ENCODE measurements at places on chromosomes 5 and 9.

GRCh38 chr9:122780026-122780425, 8.7 kb upstream of the OR5C1 start:
- no peak for DNase-seq

GRCh38 chr5:67032921-67033664, 163.5 kb downstream of the CD180 start:
- no peak for DNase-seq

DNA sequence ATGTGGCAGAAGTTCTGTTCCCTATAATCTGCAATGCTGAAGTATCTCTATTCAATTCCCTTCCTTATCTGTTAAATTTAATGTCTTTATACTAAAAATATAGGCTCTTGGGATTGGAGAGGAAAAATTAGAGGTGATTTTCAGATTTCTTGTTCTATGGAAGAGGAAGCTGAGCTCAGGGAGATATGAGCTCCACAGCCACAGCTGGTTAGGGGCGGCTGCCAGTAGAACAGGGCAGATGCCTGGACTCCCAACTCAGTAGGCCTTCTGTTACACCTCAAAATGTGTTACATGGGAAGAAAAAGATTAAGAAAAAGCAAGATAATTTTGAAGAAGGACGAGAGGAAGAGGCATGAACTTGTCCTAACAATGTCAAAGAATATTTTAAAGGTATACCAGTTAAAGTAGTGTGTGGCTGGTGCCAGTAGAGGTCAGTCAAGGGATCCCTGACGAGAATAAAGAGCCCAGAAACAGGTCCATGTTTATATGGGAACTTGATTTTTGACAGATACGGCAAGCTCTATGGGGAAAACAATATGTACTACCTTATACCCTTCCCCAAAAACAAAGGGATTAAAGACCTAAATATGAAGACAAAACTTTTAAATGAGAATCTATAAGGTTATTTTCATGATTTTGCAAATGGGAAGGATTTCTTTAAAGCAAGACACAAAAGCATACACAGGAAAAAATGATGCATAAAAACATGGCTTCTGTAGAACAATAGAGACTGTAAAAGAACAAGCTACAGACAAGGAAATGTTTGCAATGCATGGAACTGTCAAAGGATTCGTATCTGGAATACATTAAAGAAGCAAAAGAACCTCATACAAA, 28.7 kb downstream of the DNAJC21 start:
- peak; percentile 15 for DNase-seq

GRCh38 chr5:1371218-1371971, 26.5 kb upstream of the CLPTM1L start:
- DNase-seq: no peak

DNA sequence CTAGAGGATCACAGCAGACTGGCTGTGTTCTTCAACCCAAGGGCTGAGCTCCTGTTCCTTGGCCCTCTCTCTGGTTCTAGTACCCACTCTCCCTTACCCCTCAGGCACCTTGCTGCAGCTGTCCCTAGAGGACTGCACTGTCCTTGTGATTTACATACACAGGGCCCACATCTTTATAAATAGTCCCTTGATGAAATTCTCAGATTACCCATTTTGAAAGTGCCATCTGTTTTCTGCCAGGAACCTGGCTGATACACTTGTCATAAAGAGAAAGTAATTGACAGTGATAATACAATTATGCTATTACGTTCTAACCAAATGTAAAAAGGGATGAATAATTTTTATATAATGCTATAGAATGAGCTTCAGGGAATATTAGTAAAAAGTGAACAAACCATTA, 16.5 kb upstream of the SPARC start:
- no peak for DNase-seq

GRCh38 chr5:43425983-43426382, 13.8 kb upstream of the CCL28 start:
- DNase-seq: no peak

- DNase-seq: no peak
Measured at GRCh38 chr5:133523013-133523658, 89.2 kb downstream of the FSTL4 start.

DNA sequence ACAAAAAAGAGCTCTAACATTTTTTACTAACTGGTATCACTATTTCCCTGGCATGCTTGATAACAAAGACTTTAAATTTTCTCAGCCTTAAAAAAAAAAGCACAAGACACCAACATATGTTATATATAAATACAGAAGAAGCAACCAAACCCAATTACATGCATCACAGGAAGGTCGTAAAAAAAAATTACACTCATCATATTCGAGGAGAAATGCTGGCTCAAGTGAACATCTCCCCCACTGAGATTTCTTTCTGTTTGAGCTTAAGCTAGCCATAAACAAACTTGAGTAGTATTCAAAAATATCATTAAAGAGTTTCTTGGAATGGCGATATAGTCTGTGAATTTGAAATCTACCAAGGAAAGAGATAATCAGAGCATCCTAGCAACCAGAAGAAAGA, 7.5 kb upstream of the MSH3 start:
- no peak for DNase-seq

GRCh38 chr5:125267636-125268248, 521.3 kb upstream of the ZNF608 start:
- no peak for DNase-seq

DNA sequence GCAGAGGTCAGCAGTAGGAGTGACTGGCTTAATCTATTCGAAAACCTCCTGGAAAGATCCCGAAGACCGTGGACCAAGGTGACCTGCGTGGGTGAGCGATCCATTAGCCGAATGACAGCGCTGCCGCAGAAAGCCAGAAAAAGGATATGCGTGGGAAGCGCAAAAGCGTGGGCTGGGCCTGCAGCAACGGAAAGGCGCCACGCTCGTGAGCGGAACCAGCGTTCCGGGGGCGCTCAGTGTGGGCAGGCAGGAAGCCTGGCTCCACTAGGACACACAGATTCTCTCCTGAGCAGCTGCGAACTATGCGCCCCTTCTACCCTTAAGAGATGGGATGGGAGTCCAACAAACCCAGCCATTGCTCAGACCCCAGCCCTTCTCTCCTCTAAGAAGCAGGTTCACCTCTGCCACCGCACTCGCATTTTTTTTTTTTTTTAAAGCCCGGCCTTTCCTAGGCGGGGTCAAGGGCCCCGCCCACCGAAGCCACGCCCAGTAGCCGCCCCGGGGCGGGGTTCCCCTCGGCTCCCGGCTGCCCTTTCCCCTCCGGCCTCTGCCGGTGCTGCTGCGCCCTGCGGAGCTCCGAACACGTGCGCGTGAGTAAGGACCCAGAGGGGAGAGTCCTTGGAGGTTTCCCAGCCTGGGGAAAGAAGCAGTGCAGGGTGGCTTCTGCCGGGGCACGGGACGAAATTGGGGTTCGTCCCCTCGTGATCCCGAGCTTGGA, 19.8 kb upstream of the MATR3 start:
- DNase-seq: no peak

GRCh38 chr9:13354733-13355132, 75.2 kb upstream of the MPDZ start:
- no peak for DNase-seq

DNA sequence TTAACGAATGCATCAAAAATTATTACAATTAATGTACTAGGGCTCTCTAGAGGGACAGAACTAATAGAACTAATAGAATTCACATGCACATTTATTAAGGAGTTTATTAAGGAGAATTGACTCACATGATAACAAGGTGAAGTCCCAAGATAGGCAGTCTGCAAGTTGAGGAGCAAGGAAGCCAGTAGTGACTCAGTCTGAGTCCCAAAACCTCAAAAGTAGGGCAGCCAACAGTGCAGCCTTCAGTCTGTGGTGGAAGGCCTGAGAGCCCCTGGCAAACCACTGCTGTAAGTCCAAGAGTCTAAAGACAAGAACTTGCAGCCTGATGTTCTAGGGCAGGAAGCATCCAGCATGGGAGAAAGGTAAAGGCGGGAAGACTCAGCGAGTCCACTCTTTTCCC, 633.8 kb downstream of the SEMA5A start:
- no peak for DNase-seq

- no peak for DNase-seq
Measured at GRCh38 chr5:42500003-42500599, 76.9 kb downstream of the GHR start.

DNA sequence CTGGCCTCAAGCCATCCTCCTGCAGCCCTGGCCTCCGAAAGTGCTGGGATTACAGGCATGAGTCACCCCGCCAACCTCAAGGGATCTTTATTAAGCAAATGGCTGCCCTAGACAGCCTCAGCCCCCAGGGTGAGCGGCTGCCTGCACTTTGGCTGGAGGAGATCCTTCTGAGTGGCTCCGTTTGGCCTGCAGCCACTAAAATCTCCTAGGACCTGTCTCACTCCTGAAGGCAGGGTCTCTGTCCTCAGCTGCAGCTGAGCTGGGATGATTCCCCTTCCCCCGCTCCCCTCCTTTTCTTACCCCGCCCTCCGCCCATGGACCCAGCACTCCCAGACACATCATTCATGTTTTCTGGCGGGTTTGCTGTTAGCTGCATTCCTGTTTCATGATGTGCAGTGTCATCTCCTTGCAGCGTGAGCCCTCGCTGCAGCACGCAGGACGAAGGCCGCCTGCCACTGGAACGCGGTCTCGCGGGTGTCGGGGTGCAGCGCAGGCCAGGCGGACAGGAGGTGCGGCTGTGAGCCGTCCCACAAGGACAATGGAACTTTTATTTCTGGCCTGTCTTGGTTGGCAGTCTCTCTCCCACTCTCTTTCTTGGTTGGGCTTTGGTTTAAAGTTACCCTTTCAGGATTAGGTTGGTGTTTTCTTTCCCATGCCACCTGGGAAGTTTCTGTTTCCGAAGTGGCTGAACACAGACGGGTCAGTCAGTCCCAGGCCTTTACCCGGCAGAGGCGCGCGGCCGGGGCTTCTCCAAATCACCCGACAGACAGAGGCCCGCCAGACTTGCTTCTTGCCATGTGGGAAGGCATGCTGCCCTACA, 137.1 kb downstream of the FOXD1 start:
- DNase-seq: no peak

GRCh38 chr5:180360078-180360957, 7.2 kb upstream of the GFPT2 start:
- no peak for DNase-seq

DNA sequence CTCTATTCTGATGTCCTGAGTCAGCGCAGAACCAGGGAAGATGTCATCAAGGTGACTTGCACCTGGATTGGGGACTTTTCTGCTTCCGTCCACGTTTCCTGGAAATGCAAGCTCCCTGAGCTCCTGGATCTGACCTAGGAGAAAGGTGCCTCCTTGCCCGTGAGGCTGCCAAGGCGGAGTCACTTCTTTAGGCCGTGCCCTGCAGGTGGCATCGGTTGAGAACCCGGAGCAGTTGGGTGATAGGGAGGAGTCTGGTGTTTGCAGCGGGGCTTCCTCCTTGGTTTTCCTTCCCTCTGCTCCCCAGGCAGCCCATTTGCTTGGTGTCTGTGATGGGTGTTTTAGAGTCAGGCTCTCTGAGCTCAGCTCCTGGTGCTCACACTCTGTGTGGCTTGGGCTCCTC, 15.2 kb downstream of the NANS start:
- no peak for DNase-seq

- DNase-seq: no peak
Measured at GRCh38 chr5:98794001-98794400, 20.5 kb downstream of the RGMB start.

DNA sequence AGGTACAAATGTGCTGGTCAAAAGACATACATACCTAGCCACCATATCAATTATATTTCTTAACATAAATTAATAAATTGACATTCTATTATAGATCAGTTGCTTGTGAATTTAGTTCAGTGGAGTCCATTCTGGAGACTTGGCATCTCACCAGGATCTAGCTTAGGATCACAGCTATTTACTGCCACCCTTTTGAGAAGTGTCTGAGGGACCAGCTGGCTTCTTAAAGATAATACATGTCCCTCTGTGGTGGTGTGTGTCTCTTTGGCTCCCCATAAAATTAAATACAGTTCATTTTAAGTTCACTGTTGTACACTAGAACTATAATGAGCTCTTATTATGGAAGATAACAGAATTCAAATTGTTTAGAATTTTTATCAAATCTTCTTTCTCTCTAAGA, 290.7 kb downstream of the PRELID2 start:
- no peak for DNase-seq

- no peak for DNase-seq
Measured at GRCh38 chr5:169173372-169173771, 127.6 kb downstream of the SLIT3 start.

DNA sequence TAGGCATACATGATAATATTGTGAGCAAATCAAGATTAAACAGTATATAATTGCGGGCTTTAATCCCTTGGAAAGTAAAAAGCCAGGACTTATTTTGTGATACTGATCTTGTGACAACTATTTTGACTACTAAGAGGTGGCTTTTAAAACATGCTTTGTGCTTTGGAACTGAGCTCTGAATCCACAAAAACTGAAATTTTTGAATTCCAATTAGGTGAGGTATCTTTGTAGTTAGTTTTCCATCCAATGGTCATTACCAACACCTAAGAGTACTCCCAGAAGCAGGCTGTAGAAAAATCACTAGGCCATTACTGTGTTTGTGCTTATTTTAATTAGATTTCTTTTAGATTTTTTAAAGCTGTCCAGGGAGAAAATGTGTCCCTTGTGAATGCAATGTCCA, 559.5 kb upstream of the WWC1 start:
- DNase-seq: no peak

DNA sequence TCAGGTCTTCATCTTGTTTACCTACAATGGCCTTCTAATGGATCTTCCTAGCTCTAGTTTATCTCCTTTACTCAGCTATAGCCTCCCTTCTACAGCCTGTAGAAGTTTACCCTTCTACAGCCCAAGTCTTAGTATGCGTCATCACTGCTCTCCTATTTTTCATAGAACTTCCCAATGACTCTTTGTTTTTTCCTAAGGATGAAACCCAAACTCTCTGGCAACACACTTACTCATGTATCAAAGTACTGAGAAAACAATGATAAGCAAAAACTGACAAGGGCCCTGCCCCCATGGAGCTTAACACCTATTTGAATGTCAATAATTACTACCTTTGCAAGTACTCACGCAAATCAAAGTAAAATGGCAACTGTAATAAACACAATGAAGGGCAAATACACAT, 33.7 kb downstream of the LEAP2 start:
- no peak for DNase-seq

DNA sequence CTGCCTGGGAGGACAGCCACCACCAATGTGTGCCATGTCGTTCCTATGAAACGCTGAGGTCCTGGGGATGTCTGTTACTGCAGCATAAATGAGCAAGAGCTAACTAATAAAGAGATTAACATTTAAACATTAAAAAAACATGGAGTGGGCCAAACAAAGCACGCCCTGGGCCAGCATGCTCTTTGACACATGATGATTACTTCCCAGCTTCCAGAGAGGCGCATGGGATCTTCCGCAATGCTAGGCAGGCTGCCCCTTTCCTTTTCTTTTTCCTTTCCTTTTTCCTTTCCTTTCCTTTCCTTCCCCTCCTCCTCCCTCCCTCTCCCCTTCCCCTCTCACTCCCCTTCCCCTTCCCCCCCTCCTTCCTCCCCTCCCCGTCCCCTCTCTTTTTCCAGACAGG, 10.6 kb upstream of the TENT4A start:
- DNase-seq: no peak

Data from Panc1 (cell line).